ENCODE measurements at places on chromosomes 1 and 21.
A peak's percentile ranks its signal among the peaks of the same experiment; 100 is the strongest.

GRCh38 chr1:159900086-159900680, at the start of gene CFAP45:
Gene CFAP45, minus strand, starts transcription at chr1:159900165. Its CDS starts 67 bp downstream, at chr1:159900098.
- DNase-seq: peak; percentile 98

- peak; percentile 8 for DNase-seq
Measured at GRCh38 chr1:57489358-57490036, 65.6 kb upstream of the DAB1 start.

DNA sequence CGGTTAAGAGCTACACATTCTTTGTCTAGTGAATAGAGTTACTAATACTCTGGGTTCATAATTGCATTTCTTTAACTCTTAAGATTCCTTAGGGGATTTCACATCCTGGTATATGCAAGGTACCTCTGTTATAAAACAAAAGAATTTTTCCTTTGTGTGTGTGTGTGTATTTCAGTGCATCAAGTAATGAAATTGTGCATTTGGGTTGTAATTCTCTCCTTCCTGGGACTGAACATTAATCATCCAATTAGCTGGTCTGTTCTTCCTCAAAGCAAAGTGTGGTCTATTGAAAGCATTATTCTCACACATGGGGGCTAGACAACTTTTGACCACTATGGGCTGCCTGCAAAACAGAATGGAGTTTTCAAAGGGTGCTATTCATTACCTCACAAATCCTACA, 74.0 kb downstream of the ZC3H11B start:
- no peak for DNase-seq

DNA sequence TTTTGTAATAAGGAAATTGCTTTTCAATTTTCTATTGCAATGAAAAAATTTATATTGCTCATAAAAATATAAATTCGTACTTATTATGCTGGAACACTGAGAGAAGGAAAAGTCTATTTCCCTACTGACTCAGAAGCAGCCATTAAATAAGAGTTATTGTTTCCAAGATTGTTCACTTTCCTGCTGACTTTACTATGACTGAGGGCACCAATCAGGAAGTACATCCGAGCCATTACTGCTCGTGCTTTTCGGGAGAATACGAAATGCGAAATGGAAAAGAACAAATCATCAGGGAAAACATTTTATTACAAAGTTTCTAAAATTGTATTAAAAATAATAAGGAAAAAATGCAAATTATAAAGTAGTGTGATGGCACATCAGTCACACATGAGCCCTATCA, 204.8 kb downstream of the AKT3 start:
- DNase-seq: no peak

DNA sequence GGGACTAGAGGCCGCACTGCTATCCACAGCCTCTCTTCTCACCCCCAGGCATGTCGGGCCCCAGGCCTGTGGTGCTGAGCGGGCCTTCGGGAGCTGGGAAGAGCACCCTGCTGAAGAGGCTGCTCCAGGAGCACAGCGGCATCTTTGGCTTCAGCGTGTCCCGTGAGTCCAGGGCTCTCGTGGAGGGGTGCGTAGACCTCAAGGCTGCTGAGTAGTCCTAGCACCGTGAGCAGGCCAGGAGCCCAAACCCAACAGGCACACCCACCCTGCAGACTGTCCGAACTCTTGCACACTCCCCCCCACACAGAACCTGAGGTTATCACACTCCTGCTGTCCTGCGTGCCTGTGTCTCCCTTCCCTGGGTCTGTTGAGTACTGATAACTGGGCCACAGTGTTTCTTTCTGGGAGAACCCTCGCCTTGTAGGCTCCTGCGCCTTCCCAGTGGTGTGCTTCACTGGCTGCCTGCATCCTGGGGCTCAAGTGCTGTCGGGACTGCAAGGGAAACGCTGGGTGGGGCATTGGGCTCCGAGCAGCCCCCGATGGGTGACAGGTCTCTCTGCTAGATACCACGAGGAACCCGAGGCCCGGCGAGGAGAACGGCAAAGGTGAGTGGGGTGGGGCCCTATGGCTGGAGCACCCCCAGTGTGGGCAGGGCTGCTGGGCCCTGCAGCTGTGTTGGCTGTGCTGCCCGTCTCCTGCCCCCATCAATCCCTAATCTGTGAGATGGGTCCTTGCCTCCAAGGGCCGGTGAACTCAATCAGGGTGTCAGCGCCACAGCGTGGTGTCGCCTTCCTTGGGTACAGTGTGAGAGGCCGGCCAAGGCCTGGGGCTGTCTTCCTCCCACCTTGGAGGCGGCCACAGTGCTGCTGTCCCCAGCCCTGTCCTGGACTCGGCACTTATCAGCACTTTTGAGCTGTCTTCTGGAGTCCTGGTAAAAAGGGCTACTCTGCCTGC, 4.0 kb upstream of the GJC2 start:
- DNase-seq: no peak

GRCh38 chr21:31310750-31311149, 33.3 kb downstream of the TIAM1 start:
- DNase-seq: peak; percentile 33

DNA sequence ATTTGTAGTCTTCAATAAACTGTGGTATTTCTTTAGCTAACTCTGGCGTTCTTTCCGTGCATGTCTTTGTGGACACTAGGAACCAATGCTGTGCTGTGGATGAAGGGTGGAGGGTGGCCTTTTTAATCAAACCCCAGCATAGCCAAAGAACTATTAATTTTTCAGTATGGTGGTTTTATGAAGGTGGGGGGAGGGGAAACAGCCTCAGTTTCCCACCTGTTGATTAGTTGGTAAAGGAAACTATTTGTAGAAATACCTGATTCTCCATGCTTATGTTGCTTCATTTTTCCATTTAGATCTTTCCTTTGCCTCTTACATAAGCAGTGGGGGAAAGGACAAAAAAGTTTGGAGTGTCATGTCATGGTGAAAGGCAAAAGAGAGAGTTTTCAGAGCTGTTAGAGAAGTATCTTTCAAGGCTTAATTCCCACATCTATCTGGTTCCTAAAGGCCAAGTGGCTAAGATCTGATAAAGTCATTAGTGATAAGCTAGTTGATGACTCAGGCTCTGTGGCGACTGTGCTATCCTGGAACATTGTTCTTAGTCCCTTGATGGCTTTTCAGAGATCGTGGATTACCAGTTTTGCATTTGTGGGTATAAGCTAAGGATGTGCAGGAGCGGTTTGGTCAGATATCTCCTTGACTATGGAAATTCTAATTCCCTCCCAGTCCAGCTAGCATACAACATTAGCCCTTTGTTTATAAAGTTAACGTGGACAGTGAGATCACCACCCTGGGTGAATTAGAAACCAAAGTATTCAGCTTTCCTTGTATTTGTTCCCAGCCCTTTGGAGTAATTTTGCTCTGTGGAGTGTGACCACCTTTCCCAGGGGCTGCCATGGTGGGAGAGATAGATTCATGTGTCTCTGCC, 8.7 kb upstream of the HAX1 start:
- no peak for DNase-seq

GRCh38 chr1:44043176-44044070, 12.2 kb upstream of the SLC6A9 start:
- peak; percentile 43 for DNase-seq

- DNase-seq: no peak
Measured at GRCh38 chr1:63705078-63705477, 68.7 kb upstream of the ROR1 start.

- DNase-seq: no peak
Measured at GRCh38 chr1:225355863-225356262, 72.0 kb downstream of the LBR start.

DNA sequence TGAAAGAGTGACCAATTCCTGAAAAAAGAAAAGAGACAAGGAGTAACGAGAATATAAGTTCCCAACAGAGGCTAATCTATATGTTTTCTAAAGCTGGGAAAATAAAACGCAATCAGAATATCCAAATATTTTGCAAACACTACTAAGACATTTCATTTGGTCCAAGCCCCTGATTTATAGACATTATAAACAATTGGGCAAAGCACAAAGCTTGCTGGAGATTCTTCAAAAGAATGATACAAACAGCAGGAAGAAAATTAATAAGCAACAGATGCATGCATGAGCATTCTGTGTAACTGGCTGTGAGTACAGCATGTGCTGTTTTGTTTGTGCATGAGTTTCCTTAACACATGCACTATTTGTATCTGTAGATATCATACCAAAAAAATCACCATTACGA, 552.9 kb downstream of the LTN1 start:
- DNase-seq: no peak

GRCh38 chr1:193437785-193438184, 251.4 kb upstream of the B3GALT2 start:
- no peak for DNase-seq

- no peak for DNase-seq
Measured at GRCh38 chr1:13514821-13515220, 1.0 kb upstream of the LRRC38 start.

- DNase-seq: no peak
Measured at GRCh38 chr1:184326278-184326677, 60.6 kb upstream of the C1orf21 start.
